ENCODE measurements at places on chromosomes 13 and 19.

GRCh38 chr13:19519049-19519448, 42.3 kb downstream of the TPTE2 start:
- DNase-seq: peak; percentile 17

GRCh38 chr19:19274146-19274545, 1.0 kb upstream of the TM6SF2 start:
- no peak for DNase-seq

- no peak for DNase-seq
Measured at GRCh38 chr13:111480503-111480902, 160.1 kb downstream of the TEX29 start.

GRCh38 chr19:42345191-42345812, 19.9 kb downstream of the MEGF8 start:
- no peak for DNase-seq

- DNase-seq: peak; percentile 19
Measured at GRCh38 chr19:42480335-42481095, 37.8 kb upstream of the CXCL17 start.

DNA sequence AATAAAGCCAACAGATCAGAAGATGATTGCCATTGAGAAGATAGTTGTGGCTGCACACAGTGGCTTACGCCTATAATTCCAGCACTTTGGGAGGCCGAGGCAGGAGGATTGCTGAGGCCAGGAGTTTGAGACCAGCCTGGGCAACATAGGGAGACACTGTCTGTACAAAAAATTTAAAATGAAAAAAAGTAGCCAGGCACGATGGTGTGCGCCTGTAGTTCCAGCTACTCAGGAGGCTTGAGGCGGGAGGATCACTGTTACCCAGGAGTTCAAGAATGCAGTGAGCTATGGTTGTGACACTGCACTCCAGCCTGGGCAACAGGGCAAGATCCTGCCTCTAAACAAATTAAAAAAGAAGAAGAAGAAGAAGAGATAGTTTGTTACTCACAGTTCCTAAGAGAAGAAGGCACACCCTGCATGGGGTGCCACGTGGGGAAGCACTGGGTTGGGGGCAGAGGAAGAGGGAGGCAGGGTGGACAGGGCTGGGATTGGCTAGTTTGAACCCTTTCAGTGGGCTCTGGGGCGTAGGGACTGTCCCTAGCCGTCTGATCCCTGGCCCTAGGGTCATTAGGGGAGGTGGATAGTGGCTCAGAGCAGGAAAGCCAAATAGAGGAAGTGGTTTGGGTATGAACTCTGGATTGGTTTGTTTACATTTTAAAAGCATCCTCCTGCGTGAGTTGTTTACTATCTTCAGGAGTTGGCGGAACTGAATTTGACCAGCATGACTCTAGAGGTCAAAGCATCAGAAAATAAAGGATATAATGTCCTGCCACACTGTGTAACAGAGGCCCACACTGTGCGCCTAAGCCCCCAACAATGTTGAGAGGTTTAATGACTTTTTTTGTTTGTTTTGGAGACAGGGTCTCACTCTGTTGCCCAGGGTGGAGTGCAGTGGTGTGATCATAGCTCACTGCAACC, 60.5 kb upstream of the MEDAG start:
- peak; percentile 40 for DNase-seq

DNA sequence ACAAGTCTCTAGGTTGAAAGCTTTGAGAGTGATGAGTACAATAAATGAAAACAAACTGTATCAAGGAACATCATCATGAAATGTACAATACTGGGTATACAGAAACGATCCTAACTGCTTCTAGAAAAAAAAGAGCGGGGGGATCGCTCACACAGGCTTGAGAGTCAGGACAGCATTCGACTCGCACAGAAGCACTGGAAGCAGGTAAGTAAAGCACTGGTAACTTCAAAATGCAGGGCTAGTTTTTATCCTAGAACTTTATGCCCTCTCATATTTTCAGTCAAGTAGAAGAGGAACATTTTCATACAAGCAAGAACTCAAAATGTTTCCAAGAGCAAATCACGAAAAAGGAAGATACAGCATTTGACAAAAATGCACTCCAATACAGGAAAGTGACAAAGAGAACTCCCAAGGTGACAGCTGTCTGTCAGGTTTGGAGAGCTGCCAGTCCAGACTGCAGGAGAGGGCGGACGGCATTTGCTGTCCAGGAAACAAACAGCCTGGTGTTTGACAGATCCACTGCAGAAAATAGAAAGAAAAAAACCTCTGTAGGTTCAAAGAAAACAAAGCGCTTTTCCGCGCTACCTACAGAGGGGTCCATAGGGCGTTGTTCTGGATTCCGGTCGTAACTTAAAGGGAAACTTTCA, 58.2 kb upstream of the XPO4 start:
- DNase-seq: no peak

DNA sequence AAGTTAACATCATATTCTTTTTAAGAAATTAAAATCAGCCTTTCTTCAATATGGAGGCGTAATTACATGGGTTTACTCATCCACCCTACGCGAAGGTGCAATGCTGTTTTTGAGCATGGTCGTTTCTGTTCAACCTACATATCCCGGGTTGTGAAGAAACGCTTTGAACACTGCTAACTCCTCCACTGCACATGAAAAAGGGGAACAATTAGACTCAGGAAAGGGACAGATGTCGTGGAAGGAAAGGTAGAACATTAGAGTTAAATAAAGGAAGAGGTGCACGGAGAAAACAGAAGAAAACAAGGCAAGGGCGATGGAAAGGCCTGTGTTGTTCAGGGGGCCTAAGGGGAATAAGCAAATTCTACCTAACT, 4.1 kb downstream of the ZIC5 start:
- no peak for DNase-seq

GRCh38 chr13:111202156-111202621, 87.1 kb downstream of the ARHGEF7 start:
- no peak for DNase-seq

DNA sequence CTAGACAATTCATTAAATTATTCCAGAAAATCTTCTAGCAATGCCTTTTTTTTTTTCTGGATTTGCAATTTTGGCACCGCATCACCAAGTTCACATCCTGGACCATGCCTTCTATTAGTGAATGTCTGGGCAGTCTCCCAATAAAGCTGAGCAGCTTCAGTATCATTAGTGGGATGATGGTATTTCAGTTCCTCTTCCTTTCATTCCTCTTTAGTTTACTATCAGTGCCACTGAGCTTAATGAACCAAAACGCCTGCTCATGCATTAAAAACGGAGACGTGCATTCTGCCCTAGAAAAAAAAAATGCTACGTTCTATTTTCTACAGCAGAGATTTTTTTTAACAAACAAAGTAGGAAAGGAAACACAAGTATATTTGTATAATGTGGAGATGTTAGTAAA, 343.0 kb downstream of the PCDH9 start:
- no peak for DNase-seq

GRCh38 chr19:27746691-27747380, 1466.1 kb downstream of the UQCRFS1 start:
- peak; percentile 0 for DNase-seq
